H7 (cell line): ENCODE measurements at places on chromosomes 3 and 15. TPM values are rescaled to one million over a fixed set of nuclear protein-coding genes. Genes with fewer than 3 reads are reported as not detected.

- DNase-seq = no peak
These were observed 49.6 kb upstream of the SLC12A8 start for GRCh38 chr3:125262161-125262560.

GRCh38 chr3:79344876-79345871 lies 422.6 kb downstream of the ROBO1 start:
- DNase-seq = no peak

GRCh38 chr3:33716227-33716626 lies 1.8 kb downstream of the CLASP2 start:
- DNase-seq = no peak

- DNase-seq = no peak
These were observed 117.0 kb downstream of the SATB1 start for GRCh38 chr3:18308096-18308650.

DNA sequence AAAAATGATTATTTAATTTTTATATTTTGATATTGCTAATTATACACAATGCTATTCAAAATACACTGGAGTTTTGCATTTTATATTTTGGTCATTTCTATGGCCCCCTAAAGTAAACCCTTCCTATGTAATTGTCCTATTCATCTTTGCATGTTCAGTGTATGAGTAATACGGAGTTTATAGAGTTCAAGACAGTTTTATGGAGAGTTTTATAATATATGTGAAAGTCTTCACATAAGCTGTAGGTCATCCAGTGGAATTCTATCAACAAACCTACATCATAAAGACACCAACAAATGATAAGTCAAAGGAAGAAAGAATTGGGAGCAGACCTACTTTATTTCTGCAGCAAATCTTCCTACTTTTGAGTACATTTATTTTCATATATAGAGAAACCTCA lies 1200.4 kb upstream of the EPHA6 start:
- no peak for DNase-seq

- DNase-seq = no peak
These were observed 10.6 kb downstream of the FBN1 start for GRCh38 chr15:48634893-48635292.

The RPL29 gene
- total RNA-seq = 1,001 and 1,107 TPM in 2 replicates

The MORC1 gene
- not detected in 2 replicates for total RNA-seq
